ENCODE measurements at places on chromosomes 5 and 9.

GRCh38 chr9:127132921-127133647 is 10.6 kb upstream of the ANGPTL2 start:
- DNase-seq, result no peak

DNA sequence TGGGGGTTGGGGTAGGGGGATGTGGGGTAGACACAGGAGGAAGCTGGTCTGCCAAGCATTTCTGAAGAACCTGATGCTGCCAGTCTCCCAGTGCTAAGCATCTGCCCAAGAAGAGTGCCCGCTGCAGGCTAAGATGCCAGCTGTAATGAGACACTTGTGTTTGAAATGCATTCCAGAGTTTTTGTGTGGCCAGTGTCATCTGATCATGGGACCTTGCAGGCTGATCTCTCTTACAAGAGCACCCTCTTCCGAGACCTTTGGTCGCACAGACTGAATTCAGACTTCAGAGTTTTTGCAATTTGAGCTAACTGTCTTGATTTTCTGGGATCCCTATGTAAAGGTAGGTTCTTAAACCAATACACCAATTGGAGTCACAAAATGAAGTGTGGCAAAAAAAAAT is 58.1 kb downstream of the DENND1A start:
- no peak for DNase-seq

- no peak for DNase-seq
Observed at GRCh38 chr5:131792896-131793295, 3.9 kb downstream of the FNIP1 start.

DNA sequence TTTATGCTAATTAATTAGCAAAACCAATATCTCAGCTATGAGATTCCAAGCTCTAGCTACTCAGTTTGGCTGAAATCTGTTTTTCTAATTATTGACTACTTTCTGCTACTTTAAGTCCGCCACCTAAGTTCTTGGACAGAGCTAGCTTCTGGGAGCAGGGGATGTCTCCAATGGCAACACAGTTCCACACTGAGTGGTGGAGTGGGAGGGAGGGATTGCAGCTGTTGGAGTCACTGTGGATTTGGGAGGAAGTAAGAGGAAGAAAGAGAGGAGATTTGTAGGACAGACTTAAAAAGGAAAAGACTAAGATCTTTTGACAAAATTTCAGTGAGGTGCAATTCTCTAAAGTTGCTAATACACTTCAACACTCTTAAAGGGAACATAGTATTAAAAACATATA is 450.8 kb downstream of the NFIB start:
- DNase-seq, result no peak

DNA sequence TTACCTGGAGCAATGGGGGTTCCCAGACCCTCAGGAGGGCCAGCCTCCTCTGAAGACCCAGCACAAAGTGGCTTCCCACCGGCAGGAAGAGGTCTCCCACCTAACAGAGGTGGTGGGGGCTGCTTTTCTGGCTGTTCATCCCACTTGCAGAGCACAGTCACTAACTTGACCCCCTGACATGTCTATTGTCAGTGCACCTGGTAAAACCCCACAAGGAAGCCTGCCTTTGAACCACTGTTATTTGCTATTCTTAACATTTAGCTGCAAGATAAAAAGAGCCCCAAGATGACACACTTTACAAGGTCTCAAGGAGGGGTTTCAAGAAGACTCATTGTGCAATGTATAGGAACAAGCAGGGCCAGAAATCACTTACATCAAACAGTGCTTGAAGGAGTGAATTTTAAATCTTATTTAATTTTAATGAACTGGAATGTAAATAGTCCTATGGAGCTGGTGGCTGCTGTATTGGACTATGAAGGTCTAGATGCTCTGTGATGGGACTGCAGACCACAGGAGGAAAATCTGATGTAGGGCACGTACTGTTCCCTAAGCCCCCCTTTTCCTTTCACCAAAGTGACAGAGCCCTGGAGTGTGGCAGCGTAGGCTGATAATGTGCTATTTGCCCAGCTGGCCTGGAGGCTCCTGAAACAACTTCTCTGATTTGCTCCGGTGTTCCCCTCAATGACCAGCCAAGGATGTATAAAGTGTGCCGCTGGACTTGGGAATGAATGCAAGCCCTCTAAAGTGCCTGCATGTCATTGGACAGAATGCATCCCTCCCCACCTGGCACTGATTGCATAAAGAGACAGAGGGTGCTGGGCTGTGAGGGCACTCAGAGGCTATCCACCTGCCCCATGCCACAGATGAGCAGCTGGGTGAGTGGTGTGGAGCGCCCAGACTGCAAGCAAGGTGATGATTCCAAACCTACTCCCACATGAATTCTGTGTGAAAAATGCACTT is 80.2 kb downstream of the PTPN3 start:
- DNase-seq, result no peak

- DNase-seq, result no peak
Observed at GRCh38 chr9:107713470-107713869, 223.9 kb upstream of the KLF4 start.

DNA sequence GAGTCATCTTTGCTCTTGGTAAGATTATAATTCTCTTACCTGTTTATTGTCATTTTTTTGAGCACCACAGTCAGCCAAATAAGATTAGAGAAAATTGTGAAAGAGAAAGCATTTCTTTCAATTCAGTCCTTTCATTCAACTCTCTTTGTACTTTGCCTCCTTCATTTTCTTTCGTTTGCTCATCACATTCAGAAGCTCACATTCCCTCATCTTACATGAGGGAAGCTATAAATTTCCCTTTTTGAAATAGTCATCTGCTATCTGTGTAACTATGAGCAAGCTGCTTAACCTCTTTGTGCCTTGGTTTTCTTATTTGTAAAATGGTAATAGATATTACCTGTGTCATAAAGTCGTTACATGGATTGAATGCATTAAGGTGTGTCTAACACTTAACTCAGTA is 41.4 kb downstream of the PAM start:
- no peak for DNase-seq

DNA sequence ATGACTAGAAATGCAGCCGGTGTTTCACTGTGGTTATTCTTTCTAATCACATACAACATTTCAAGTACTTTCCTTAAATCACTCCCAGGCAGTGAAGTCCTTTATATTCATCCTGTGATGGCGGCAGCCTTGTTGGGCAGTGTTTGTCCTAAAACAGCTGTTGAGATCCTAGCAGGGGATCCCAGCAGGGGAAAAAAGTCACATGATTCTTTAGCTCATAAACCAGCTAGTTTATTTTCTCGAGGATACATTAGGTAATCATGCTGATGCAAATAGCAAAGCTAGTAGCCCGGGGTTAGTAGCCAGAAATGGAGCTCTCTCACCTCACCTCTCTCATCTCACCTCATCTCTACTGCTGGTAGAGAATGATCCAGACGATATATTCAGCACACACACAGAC is 70.5 kb downstream of the FOXD1 start:
- DNase-seq, result no peak

DNA sequence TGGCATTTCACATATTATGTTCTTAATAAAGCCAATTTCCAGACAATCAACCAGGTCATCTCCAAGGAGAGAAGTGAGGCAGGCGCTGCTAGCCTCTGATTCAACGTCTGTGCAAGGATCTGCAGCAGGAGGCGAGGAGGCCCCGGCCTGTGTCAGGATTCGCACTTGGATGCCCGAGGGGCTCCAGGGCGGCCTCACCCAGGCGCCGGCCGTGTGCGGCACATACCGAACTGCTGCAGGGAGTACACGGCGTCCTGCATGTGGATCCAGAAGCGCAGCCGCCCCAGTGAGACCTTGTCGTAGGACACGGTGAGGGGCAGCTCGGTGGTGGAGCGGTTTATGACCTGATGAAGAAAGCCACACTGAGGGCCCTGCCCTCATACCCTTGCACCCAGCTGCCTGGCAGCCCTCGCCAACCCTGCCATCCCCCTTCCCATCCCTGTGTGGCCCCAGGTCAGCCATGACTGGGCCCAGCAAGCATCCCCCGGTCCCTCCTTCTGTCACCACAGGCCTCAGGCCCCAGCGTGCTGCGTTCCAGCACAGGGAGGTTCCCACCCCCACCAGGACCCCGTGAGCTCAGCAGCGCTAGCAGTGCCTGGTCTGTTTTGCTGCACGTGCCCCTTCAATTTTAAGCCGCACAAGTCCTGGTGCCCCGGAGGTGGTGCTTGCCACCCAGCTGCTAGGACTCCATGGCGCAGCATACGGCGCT is 9.9 kb downstream of the CLPTM1L start:
- no peak for DNase-seq

DNA sequence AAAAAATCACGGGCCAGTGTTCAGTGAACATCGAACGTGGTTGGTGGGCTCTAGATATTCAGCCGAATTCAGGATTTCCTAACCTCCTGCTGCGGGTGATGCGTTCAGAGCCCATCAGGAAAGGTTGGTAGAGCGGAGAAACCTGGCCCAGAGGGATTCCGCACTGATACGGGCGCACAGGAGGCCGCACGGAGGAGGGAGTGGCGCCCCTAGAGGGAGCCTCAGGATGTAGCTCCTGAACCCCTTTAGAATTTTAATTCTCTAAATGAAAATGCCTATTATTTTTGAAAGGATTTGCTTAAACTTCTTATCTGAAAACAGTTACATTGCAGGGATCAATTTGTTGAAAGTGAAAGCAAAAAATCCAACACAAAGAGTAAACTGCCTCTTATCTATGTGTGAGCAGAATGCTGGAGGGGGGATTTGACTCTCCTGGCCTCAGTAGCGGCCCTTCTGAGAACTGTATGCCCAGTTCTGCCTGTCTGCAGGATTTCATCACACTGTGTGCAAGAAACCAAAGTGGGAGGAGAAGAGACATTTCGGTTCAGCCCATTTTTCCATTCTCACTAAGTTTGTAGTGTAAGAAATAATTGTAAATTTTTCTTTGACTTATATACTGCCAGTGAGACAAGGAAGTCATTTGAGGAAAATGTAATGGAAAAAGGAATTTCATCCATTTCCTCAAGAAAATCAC is 75.9 kb downstream of the TENT4A start:
- no peak for DNase-seq

GRCh38 chr9:102035929-102036328 is 297.5 kb upstream of the GRIN3A start:
- no peak for DNase-seq

DNA sequence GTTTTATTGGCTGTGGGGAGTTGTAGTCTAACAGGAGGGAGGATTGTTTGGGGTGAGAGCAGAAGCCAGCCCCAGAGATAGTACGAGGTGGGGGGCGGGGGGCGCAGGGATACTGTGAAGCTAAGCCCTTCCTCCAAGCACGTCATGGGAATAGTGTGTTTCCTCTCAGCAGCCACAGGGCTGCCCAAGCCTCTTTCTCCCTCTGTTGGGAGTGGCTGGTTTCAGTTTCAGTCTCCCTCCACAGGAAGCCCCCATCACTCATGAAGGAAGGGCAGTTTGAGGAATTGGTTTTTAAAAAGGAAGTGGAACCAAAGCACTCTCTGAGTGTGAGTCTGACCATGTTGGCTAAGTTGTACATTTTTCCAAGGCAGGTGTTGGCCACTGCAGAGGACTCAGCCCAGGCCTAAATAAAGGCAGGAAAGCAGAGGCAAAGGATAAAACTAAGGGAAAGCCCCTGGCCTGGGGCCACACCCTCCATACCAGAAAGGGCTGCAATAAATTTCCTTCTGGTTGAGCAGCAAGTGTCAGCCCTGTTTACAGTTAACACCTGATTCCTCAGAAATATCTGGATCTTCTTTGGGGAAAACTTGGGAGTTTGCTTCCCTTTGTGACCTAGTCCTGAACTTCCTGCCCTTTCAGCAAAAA is 3.2 kb downstream of the RAB24 start:
- DNase-seq, result no peak

DNA sequence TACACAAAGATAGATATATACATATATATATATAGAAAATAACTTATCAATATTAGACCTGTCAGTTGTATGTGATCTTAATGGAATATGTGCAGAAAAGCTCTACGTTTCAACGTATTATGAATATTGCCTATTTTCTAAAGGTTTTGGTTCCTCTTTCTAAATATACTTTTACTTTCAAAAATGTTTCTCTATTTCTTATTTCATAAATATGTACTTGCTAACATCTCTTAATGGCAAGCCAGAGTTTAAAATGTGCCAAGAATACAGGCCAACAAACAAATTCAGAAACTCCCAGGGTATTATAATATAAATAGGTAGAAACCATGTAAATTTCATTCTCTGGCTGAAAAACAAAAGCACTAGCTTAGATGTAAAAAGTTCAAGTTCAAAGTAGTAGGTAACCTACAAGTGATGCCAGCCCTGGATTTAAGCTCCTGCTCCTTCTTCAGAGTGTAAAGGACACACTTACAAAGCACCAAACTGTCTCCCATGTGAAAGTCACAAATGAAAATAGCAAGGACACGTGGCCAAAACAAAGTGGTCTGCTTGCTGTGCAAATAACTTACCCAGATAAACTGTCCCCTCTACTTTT is 685.1 kb upstream of the DMAC1 start:
- no peak for DNase-seq

GRCh38 chr9:12849486-12850003 is 74.7 kb downstream of the LURAP1L start:
- no peak for DNase-seq

- no peak for DNase-seq
Observed at GRCh38 chr5:138743484-138743883, 9.7 kb upstream of the CTNNA1 start.

- no peak for DNase-seq
Observed at GRCh38 chr5:44384816-44385215, 4.4 kb downstream of the FGF10 start.

DNA sequence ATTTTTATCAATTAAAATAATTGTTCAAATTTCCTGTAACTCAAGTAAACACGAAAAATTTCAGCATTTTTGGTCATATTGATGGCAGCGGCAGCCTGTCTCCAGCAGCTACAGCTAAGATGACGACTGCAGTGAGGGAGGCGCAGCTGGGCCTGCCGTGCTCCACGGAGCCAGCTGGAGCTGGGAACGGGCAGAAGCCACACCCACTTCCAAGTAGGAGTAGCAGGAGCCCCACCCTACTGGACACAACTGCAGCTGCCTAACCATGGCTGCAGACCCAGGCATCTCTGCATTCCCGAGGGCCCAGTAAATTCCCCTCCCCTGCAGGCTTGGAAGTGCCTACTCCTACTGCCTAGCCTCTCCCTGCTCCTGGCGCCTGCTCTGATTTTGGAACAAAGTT is 2031.7 kb downstream of the EFNA5 start:
- DNase-seq, result no peak

GRCh38 chr5:62547945-62548630 is 30.5 kb upstream of the LRRC70 start:
- DNase-seq, result no peak

- no peak for DNase-seq
Observed at GRCh38 chr9:27497883-27498417, 26.1 kb upstream of the IFNK start.

DNA sequence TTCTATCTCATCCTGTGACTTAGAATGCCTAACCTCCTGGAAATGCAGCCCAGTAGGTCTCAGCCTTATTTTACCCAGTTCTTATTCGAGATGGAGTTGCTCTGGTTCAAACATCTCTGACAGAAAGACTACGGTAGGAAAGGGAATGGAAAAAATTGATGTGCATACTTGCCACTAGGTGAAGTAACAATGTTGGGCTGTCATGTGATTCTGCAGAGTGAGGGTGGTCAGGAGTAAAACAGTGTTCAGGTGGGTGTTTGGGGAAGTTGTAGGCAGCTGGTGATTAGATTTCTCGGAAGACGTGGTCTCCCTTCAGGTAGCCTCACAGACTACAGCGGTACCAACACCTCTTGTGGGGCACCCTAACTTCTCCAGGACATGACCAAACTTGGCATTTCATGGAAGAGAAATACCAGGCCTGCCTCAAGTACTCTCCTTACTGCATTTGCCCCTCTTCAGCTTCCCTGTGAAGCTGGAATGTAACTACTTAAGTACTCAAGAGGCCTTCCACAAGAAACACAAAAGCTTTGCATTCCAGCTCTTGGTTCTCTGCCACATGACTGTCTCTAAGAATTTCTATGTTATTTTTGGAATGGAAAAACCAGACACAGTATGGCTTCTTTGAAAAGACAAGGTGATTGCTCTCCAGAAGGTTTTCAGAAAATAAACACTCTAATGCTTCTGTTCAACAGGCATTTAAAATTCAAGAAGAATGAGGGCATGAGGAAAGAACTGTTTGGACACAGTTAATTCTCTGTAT is 17.4 kb upstream of the ENTREP1 start:
- DNase-seq, result no peak
